ENCODE measurements at places on chromosomes 1 and 21.

GRCh38 chr21:44741921-44742320, 30.5 kb upstream of the TSPEAR start:
- DNase-seq: no peak

DNA sequence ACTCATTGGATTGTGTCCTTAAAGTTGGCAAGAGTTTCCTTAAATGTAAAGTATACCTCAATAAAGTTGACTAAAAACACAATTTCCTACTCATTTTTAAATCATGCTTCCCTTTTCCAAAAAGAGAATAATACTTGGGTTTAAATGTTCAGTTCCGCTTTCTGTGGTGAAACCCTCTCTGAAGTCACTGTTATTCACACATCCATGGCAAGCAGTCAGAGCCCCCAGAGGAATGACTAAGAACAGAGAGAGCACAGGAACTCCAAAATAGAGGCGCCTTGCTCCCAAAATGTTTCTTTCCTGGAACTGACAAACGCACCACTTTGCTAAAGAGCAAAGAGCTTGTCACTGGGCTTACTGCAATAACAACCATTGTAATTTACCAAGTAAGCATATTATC, 142.5 kb downstream of the TIAM1 start:
- DNase-seq: no peak

- no peak for DNase-seq
Measured at GRCh38 chr1:197424380-197424779, 156.3 kb downstream of the CRB1 start.

- DNase-seq: no peak
Measured at GRCh38 chr1:36748466-36748865, 265.8 kb upstream of the CSF3R start.

- DNase-seq: no peak
Measured at GRCh38 chr1:89758156-89758555, 62.7 kb upstream of the LRRC8D start.

GRCh38 chr1:221827307-221827642, 85.4 kb upstream of the DUSP10 start:
- no peak for DNase-seq

DNA sequence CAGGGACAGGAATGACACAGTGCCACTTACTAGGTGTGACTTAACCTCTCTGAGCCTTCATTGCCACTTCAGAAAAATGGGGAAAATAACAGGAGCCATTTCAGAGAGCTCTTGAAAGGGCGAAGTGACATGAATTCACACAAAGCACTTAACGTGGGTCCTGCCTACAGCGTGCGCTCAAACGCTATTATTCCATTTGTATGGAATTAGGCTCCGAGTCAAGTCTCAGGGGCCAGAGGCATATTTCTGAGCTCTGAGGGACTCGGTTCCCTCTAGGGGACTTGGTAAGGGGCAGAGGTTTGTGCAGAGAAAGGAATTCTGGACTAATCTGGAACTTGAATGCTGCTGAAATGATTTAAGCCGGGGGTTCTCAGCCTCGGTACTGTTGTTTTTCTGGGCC, 14.1 kb downstream of the DRAXIN start:
- DNase-seq: no peak

GRCh38 chr1:5447503-5447960, 544.7 kb downstream of the NPHP4 start:
- no peak for DNase-seq

GRCh38 chr1:214658785-214659184, 55.8 kb downstream of the CENPF start:
- no peak for DNase-seq

GRCh38 chr1:205528446-205528886, 24.0 kb downstream of the CDK18 start:
- no peak for DNase-seq

GRCh38 chr1:76494807-76495206, 372.5 kb upstream of the ST6GALNAC5 start:
- no peak for DNase-seq

- DNase-seq: no peak
Measured at GRCh38 chr21:42465008-42465802, 30.8 kb downstream of the RSPH1 start.

Measured in H1 (cell line).